ENCODE measurements at places on chromosomes 13 and 19.

DNA sequence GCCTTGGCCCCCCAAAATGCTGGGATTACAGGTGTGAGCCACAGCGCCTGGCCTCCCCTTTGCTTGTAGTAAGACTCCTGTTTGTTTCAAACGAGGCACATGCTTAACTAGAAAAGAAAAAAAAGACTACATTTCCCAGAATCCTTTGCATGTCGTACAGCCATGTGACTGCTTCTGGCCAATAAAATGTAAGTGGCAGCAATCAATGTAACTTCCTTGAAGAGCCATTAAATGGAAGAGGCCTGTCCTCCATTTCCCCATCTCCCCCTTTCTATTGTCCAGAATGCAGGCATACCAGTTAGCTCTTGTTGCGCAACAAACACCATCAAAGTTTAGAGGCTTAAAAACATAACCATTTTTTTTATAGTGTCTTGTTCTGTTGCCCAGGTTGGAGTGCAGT is 10.4 kb upstream of the GPR32 start:
- DNase-seq: no peak

- DNase-seq: no peak
Observed at GRCh38 chr13:103671547-103671946, 605.3 kb upstream of the SLC10A2 start.

DNA sequence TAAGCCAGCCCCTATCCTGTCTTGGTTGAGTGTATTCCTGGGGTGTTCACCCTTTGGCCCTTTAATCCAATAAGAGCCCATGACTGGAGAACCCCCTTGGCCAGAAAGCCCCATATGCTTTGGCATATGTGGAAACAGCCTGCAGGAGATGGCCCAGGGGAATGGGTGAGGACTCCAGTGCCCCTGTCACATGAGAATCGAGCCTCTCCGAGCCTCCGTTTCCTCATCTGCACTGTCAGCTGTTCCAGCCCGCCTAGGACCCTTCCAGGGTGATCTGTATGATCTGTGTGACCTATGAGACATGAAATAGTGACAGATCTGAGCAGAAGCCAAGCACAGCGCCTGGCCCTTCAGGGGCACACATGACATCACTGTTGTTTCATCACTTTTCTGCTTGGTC is 300.7 kb downstream of the ZNF536 start:
- DNase-seq: no peak

DNA sequence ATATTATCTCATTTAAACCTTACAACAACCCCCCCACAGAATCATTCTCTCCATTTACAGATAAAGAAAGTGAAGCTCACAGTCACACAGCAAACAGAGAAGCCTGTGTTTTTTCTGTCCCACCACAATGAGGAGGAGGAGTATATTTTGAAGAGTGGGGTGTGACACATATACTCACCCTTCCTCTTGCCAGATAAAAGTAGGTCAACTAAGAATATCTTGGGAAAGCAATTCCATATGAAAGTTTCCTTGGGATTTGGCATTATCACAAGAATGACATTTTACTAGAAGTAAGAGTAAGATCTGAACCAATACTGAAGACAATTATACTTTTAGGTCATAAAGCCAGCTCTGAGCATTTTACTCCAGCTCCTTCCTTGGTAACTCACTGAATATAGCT is 287.5 kb upstream of the HTR2A start:
- no peak for DNase-seq

GRCh38 chr13:33105387-33106005 is 89.3 kb downstream of the KL start:
- no peak for DNase-seq

DNA sequence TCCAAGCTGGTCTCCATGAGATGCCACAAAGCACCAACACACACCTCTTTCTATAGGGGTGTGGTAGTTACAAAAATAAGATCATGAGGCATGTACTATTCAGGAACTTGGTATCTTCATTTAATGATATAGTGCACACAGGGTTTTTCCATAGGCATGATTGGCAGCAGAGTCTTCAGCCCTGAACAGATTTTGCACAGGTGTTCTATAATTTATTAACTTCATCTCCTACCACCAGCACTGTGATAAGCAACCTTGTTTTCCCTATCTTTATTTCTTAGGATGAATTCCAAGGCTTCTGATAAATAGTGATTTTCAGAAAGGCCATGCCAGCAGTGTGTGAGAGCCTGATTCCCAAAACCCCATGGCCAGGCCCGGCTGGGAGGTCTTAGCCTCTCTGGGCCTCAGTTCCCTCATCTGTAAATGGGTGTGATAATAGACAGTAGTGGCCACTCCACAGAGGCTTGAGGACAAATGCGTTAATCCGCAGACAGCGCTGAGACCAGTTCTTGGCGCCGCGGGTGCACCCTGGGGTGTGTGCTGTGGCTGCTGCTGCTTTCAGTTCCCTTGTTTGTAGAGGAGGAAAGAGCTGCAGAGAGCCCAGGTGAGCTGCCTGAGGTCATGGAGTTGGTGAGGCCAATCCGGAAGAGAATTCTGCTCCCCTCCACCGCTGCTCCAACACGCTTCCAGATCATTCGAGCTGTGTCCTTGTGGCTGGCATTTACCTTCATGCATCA is 33.1 kb downstream of the DHRS12 start:
- DNase-seq: no peak

GRCh38 chr19:32876919-32877285 is 7.3 kb upstream of the SLC7A9 start:
- DNase-seq: no peak

DNA sequence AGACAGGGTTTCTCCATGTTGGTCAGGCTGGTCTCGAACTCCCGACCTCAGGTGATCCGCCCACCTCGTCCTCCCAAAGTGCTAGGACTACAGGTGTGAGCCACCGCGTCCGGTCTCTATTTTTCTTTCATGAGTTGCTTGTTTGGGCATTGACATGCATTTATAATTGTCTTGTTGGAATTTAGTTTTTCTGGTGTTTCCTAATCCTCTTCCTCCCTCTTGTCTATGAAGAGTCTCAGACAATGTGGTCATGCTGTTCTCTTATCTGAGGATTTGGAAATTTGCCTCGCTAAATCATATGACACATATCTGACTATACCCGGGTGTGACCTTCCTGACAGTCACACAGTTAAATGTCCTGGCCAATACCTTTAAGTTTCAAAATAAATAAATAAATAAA is 7.4 kb upstream of the CEACAM18 start:
- no peak for DNase-seq

DNA sequence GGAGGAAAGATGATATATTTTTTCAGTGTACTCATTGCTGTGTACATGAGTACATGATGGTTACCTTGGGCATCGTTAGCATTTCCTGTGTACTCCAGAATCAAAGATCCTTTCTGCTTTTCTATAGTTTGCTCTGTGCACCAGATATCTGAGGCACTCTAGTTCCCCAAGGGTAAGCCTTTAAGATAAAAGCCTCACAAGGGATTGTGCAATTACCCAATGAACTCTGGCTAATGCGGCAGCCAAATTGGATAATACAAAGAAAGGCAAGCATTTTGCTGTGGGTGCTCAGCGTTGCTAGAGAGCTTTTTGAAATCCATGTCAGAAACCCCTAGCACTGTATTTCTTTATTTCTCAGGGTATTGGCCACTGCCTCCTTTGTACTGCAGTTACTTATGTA is 2.9 kb downstream of the CYSLTR2 start:
- DNase-seq: no peak
